AML-193 (cell line): ENCODE measurements at places on chromosomes 6 and 20.
A peak's percentile ranks its signal among the peaks of the same experiment; 100 is the strongest.

DNA sequence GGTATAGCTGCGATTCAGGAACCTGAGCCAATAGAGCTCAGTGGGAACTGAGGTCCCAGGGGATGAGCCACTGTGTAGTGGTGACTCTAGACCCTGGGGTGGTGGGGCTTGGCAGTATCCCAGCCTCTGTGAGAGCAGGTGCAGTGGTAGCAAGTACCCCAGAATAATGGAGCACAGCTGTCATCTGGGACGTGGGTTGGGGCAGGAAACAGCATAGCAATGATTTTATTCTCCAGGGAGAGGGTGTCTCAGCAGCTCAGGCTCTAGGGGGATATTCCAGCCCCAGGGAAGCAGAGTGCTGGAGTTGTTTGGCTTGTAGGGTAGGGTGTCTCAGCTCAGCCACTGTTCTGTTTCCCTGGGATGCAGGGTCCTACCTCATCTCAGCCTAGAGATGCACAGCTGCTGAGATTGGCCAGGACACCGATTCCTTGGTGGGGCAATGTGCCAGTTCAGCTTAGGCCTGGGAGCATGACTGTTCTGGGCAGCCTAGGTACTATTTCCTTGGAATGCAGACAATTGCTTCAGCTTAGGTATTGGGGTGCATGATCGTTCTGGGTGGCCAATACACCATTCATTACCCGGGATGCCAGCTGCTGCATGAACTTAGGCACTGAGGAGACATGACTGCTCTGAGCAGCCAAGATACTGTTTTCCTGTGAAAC lies 34.0 kb upstream of the NUP153 start:
- no peak for DNase-seq

DNA sequence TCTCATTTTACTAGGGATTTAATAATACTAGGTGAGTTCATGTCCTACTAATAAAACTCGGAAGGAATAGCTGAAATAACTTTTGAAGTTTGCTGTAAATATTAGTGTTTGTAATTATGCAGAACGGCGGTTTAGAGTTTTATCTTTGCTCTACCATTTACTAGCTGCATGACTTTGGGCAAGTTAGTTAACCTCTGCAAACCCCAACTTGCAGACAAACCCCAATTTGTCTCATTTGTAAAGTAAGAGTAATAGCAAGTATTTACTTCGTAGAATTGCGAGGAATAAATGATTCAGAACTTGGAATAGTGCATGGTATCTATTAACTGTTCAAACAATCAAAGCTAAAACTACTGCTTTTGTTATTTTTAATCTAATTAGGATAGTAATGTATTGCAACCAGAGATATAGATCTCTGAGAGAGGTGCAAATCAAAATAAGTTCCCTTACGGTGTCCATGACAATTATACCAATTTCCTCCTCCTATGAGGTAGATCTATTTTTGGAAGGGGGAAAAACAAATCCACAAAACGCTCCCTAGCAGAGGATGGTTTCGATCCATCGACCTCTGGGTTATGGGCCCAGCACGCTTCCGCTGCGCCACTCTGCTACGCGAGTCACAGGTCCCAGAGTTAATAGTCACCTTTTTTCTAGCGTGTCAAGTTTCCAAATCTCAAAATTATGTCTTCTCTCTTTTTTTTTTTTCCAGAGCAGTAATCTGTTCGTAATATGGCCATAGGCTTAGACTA lies 35.1 kb upstream of the BTN3A2 start:
- DNase-seq = no peak

GRCh38 chr6:20400456-20401204 lies 1.0 kb upstream of the E2F3 start:
- peak; percentile 60 for DNase-seq

DNA sequence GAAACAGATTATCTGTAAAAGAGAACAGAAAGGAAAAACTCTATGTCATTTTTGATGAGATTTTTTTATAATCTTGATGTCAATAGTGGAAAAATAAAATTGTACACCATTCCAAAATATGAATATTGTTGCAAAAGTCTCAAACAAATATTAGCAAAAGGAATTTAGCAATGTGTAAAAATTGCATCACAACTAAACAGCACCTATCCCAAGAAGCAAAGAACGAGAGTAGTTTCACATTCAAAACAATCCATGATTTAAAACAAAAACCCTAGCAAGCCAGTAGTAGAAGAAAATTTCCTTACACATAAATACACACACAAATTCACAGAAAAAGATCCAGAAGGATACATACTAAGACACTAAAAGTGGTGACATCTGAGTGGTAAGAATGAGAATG lies 38.4 kb downstream of the LCA5 start:
- DNase-seq = no peak

DNA sequence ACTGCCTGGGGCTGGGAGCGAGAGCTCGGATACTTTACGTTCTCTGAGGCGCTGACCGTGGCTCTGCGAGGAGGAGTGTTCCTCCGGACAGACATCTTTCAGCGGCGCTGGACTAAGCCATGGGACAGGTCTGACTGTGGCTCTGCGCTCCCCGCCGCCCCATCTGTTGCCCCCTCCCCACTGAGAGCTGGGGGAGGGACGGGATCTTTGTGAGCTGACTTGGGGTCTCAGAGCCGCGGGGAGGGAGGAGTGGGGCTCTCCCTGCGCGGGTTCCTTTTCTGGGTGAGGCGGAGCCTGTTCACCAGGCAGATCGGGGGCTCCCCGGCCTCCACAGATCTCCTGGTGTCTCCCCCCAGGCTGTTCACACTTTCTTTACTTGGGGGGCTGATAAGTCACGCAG lies 11.3 kb upstream of the GATA5 start:
- no peak for DNase-seq

- no peak for DNase-seq
Measured at GRCh38 chr6:107618672-107619071, 128.8 kb downstream of the SOBP start.

- DNase-seq = no peak
Measured at GRCh38 chr6:72741083-72741482, 119.2 kb downstream of the KCNQ5 start.

GRCh38 chr20:4179545-4179944 lies 164.2 kb upstream of the RNF24 start:
- no peak for DNase-seq

GRCh38 chr20:61839912-61840778 lies 225.5 kb downstream of the TAF4 start:
- DNase-seq = no peak

GRCh38 chr6:146028851-146029572 lies at the start of gene GRM1:
Gene GRM1, plus strand, starts transcription at chr6:146029062. Its CDS starts 456 bp downstream, at chr6:146029518.
- DNase-seq = no peak

DNA sequence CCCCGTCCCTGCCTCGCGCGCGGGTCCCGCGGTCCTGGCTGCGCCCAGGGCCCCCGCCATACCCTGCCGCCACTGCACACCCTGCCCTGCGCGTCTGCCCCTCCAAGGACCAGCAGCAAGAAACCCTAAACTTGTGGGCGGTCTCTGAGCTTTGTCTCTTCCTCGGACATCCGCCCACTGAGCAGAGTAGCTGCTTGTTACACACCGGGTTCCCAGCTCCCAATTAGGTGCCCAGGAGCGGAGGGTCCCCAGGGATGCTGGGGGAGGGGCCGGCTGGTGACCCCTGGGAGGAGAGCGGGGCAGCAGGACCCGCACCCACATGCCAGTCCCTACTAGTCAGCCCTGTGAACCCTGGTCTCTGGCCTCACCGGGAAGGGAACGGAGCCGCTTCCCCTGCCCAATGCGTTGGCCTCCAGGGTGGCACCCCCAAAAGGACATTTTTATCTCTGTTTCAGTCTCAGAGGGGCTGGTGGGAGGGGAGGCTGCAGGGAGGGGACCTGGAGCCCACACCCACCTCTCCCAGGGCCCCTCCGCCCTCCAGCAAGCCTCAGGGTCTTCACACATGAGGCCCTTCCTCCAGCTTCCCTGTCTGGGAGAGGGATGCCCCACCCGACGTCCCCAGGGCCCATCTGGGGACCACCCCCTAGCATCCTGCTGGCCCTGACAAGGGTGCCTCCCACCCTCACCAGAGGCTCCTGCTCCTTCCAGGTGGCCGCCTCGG lies 10.5 kb downstream of the STMN3 start:
- DNase-seq = no peak

DNA sequence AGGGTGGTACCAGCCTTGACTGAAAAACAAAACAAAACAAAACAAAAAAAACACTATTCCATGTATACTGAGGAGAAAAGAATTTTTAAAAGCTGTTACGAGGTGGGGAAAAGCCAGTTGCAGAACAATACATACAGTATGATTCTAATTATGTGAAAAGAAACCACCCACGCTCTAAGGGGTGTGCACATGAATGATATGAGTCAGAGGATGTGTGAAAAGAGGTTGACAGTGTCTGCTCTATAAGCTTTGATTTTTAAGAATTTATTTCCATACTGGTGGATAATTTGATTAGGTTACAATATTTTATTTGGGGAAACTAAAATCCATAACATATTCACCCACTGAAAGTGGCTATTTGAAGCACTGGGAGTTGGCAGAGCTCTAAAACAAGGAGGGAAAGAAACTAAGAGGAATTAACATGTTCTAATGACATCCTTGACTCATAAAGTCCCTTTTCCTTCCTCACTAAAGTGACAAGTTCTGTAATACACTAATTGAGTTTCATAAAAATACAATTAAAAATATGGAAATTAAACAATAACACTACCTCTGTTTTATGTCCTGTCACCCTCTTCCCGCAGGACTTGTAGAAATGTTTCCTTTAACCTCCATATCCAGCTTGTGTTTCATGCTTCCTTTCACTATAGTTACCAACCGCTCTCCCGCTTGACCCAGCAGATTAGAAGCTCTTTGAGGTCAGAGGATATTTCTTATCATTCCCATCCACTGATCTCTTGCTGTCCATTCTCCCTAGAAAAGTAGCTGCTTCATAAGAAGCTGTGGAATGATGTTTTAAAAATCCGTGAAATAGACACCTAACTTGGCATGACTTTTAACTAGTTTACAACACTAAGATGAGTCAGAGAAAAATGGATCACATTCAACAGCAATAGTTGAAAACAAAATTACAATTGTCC lies 118.6 kb upstream of the CCDC28A start:
- no peak for DNase-seq

GRCh38 chr20:36745234-36745926 lies 510 bp downstream of the NDRG3 start:
- no peak for DNase-seq

GRCh38 chr6:143139239-143139784 lies 78.6 kb downstream of the AIG1 start:
- DNase-seq = no peak

DNA sequence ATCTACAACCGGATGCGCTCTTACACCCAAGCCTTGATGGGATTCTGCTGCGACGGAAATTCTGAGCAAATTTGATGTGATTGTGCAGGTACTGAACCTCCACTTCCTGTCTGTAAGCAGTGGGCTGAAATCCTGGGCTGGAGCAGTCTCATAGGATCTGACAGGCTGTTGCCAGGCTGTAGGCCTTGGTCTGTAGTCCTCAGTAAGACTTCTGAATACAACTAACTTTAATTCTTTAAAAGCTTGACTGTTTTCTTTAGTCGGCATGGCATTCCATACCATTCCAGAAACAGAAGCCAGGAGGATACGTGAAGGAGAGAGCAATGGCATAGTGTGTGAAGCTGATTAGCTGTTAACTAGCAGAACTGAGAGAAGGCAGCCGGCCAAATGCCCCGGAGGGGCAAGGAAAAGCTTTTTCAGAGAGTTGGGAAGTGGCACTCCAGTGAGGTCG lies 68.3 kb downstream of the ADTRP start:
- no peak for DNase-seq

GRCh38 chr6:25042536-25042935 lies 106.8 kb upstream of the RIPOR2 start:
- no peak for DNase-seq

DNA sequence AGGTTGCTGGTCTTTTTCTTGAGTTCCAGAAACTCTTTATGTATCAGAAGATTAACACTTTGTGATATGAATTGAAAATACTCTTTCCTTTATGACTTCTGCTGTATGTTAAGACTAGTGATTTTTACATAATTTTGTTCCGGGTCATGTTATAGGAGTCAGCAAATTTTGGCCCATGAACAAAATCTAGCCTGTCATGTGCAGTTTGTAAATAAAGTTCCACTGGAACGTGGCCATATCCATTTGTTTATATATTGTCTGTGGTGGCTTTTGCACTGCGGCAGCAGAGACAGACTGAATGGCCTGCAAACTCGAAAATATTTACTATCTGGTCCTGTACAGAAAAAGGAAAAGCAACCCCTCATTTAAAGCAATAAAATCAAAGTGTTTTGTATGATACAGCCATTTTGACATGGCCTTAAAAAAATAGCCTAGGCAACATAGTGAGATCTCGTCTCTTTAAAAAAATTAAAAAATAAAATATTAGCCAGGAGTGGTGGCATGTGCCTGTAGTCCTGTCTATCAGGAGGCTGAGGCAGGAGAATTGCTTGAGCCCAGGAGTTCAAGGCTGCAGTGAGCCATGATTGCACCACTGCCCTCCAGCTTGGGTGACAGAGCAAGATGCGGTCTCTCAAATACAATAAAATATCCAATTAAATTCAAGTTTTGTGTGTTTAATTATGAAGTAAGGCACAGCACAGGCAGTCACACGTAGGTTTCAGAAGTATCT lies 36.9 kb downstream of the SNX9 start:
- no peak for DNase-seq

- DNase-seq = no peak
Measured at GRCh38 chr6:77786935-77787629, 134.2 kb downstream of the MEI4 start.

- peak; percentile 8 for DNase-seq
Measured at GRCh38 chr6:80638213-80639055, 532.0 kb downstream of the BCKDHB start.

- DNase-seq = no peak
Measured at GRCh38 chr6:169326067-169326799, 72.6 kb upstream of the THBS2 start.

DNA sequence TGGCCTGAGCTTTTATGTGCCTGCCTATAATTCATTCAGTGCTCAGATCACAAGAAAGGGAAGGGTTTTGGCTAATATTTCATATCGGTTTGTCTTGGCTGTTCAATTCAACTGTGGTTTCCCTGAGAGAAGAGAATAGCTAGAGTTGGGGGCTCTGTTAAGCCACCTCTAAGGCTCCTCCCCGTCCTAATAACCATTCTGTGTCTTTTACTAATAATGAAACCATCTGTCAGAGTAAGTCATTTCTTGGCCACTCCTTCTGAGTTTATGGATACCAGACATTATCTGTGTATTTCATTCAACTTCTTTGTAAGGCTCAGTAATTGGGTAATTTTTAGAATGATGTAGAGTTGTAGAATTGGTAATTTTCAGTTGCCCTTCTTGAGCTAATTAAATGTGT lies 5.2 kb downstream of the STX11 start:
- DNase-seq = no peak

- DNase-seq = peak; percentile 40
Measured at GRCh38 chr6:53151676-53152075, 3.0 kb upstream of the GCM1 start.

DNA sequence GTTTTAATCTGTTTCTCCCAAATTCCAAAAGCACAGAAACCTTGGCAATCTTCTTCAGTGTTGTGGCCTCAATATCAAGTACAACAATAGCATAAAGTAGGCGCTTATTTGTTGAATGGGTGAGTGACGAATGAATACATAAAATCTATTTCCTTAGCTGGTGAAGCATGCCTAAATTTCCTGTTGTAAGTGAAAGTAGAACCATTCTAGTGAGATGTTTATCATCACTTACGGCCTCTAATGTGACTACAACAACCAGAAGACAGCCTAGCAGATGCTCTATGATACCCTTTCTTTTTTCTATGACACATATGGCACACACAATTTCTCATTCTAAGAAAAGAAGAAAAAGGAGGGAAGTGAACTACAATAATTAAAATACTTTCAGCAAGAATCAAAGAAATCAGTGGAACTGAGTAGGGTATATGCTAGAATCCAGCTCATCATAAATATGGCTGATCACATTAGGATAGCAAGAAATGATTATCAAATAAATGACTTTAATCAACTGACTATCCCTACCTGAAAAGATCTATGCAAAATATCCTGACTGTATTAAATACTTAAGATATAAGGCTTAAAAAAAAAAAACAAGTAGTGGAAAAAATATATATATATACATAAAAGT lies 67.4 kb downstream of the BTBD9 start:
- DNase-seq = no peak
